Pancreas (tissue), 10 donors: ENCODE measurements at places on chromosomes 11 and 22.

DNA sequence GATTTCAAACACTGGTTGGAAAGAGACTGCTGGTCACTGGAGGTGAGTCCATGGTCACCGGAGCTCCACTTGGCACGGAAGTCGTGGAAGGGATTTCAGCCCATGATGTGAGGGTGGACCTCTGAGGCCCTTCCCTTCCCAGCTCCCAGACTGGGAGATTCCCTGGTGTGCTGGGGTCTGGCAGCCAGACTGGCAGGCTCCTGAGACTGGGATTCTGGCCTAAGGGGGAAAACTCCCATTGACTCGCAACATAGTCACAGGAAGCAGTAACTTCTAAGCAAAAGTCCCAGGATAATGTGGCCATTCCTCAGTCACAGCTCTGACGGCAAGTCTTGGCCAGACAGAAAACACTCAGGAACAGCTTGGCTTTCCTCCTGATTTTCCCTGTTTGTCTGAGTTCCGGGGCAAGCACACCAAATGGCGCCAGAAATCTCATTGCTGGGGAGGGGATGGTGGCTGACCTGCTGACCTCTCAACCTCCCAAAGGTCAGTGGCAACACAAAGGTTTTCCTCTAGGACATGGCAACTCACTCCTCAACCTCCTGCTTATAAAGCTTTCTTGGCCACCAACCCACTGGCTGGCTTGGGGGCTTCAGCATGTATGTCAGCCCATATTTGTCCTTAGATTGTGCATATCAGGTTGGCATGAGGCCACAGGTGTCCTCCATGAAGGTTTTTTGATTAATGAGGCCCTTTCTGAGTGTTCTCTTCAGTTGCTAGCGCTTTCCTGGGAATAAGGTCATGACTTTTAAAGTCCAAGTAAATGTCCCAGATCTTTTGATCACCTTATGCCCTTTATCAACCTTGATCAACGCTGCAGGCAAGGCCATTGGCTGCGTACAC lies 99.5 kb downstream of the CCDC81 start:
- no peak overlapping the region for H3K27ac ChIP-seq
- H3K4me1 ChIP-seq: no peaks in the 10 kb centered on the region
- DNase-seq: no peak

- no peak for DNase-seq
- H3K4me1 ChIP-seq: peaks cover 9% of the 10 kb centered on the region
- H3K27ac ChIP-seq: peak overlapping the region; percentile 55
Observed at GRCh38 chr11:72759468-72759985, 7.3 kb upstream of the ARAP1 start.

DNA sequence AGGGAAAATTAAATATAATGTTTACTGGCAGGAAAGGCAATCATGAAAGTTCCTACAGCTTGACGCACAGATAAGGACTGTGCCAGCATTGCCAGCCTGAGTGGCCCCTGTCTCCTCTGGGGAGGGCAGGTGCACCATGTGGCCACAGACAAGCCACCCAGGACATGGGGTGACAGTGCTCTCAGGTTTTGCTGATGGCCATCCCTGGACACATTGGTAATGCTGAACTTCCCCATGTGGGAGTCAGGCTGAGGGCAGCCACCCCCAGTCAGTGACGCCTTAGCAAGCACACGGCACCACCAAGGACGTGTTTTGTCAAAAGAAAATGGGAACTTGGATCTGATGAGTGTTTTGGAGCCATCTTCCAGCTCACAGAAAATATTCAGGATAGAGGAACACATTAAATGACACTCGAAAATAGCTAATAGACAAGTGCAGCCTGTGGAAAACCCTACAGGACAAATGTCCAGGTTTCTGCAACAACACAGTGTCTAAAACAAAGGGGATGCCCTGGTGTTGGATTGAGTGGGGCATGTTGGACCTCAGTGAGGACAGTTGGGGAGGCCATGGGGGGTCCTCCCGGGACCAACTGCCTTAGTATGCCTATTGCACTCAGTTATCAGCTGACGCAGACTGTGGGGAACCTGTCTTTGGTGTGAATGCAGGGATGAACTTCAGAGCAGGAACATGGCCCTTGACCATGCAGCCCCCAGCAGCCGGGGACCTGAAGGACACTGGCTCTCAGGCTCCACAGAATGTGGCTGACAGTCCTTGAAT lies 1450.5 kb downstream of the BRD1 start:
- H3K4me1 ChIP-seq: no peaks in the 10 kb centered on the region
- DNase-seq: no peak
- H3K36me3 ChIP-seq: no peaks in the 10 kb centered on the region

- H3K27ac ChIP-seq: no peak overlapping the region
- no peaks in the 10 kb centered on the region for H3K4me1 ChIP-seq
- H3K4me3 ChIP-seq: no peak overlapping the region
- no peak for DNase-seq
Observed at GRCh38 chr11:28963187-28963586, 855.0 kb downstream of the METTL15 start.
